ENCODE measurements at places on chromosomes 5 and 9.
A peak's percentile ranks its signal among the peaks of the same experiment; 100 is the strongest.

DNA sequence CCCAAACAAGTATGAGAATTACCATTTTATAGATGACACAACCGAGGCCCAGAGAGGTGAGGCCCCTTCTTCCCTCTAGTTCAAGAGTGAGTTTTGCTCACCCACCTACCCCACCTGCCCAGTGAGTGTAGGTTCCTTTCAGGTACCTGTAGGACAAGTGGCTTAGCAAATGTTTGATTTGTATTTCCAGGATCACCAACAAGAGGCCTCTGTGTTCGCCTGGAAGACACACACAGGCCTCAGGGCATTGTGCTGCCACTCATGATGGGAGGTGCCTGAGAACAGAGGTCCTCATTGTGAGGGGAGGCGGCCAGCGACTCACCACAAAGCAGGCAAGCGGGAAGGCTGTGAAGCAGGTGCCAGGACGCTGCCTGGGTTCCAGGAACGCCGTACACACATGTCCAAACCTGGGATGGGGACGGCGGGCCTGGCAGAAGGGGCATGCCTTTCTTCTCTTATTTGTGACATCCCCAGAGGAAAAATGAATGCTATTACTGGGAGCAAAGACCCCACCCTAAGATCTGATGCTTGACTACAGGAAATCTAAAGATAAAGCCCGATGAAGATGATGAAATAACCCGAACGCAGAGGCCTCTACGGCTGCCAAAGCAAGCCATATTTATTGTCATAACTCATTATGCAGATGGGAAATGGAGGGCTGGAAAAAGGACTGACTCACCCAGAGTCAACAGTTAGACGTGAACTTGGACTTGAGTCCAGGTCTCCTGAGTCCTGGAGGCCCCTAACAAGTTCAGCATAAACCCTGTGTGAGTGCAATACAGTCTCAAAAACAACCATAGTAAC is 60.2 kb upstream of the SLC25A51 start:
- DNase-seq = peak; percentile 85

DNA sequence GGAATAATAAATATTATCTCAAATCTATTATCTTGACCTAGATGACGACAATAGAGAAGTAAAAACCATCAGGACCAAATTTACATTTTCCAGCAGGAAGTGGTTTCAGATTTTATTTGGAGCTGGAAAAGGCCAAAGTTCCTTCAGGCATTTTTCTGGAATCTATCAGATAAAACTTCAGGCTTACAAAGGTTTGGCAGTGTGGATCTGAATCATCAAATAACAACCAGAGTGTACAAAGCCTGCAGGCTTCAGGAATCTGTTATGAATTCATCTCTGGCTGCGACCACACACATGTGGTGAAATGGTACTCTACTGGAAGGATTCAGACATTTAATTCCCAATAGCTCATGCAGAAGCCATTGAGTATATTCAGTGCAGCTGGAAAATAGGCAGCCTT is 726.4 kb upstream of the GRAMD2B start:
- peak; percentile 82 for DNase-seq

DNA sequence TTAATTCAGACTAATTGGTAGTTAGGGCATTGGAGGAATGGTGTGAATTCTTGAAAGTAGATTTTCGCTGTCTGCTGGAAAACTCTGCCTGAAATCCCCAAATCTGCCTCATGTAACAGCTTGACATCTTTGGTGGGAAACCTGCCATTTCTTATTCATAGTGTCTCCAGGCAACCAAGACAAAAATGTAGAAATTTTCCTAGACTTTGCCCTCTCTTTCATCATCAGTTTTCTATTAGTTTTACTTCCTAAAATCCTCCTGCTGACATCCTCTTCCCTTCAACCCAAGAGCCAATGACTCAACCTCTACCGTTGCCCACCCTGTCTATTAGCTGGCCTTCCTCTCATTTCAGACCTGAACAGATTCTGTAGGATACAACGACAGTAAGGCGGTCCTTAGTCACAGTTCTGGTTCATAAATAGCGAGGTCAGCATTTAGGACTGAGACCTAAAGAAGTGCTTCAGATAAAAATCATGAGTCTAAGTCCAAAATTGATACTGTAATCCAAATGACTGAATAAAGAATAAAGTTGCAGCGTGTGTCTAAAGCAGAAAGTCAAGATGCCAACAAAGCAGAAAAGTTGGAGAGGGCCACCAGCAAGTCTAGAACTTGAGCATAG is 133.9 kb downstream of the MUSK start:
- DNase-seq = peak; percentile 83

DNA sequence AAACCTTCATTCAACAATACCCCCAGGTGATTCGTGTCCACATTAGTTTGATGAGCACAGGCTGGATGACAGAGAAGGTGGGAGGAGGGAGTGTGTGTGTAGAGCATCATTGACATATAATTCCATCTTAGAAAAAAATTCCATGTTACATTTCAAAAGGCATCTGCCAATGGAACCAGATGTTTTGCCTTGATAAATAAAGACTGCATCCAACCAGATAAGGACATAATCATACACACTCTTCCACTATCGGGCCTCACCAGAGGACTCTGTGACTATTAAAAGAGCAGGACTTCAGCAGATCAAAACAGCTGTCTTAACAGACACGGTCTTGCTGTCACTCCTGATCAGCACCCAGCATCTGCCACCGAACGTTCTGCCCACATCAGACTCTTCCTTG is 96.4 kb upstream of the SPIN1 start:
- DNase-seq = no peak

DNA sequence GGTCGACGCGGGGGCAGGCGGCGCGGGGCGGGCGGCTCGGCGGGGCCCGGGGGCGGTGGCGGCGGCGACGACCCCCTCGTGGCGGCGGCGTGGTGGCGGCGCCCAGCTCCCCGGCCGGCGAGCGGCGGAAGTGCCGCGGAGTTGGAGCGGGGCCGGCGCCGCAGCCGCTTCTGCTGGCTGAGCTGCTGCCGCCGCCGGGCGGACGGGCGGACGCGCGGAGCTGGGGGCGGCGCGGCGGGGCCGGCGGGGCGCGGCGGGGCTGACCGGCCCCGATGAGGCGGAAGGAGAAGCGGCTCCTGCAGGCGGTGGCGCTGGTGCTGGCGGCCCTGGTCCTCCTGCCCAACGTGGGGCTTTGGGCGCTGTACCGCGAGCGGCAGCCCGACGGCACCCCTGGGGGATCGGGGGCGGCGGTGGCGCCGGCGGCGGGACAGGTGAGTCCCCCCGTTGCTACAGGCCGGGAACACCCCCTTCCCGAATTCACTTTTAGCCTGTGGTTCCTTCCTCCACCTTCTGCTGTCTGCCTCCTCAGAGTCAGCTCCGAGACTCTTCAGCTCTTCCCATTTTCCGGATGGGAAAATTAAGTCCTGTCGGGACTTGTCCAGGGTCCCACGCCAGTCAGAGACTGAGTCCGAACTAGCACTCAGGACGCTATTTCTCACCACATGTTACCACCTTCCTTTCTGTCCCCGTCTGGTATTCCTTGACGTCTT is at the start of gene GALNT10:
Gene GALNT10, plus strand, starts transcription at position 139 of the 710 bp plus-strand sequence. Its CDS starts 134 bp downstream, at position 273.
- peak; percentile 90 for DNase-seq

DNA sequence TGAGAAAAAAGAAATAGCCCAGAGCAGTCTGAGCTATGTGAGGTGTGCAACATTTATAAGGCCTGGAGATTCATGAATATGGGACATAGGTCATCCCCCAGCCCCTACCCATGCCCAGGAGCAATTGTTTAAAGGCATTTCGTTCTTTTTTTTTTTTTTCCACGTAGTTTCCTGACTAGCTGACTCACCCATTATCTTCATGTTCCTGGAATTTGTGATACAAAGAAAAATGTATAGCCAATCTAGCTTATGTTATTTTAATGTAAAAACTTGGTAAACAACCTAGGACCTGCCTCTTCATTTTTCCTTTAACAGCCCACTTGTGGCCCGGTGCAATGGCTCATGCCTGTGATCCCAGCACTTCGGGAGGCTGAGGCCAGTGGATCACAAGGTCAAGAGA is 81.3 kb downstream of the OSTF1 start:
- peak; percentile 47 for DNase-seq

- DNase-seq = peak; percentile 52
Measured at GRCh38 chr9:129121483-129121882, 10.3 kb downstream of the PTPA start.

GRCh38 chr5:129387944-129388343 is 72.2 kb upstream of the ADAMTS19 start:
- DNase-seq = no peak

GRCh38 chr5:57082441-57083067 is 91.3 kb upstream of the GPBP1 start:
- DNase-seq = peak; percentile 34

DNA sequence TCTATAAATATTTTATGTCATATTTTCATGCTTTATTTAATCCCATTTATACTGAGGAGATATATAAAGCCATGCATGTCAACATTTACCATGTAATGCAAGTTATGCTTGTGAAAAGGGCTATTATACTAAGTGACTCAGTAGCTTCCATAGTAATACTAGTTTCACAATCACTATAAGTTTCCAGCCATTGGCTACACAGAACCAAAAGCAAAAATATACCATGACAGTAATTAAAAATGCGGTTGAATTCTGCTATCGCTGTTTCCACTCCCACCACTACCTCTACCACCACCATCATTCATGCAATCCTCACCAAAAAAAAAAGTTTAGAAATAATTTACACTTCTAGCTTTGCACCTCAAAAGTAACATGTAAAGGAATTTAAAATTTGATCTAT is 60.2 kb downstream of the MLLT3 start:
- DNase-seq = peak; percentile 36

GRCh38 chr9:111348821-111349271 is 18.8 kb upstream of the OR2K2 start:
- DNase-seq = no peak

- peak; percentile 66 for DNase-seq
Measured at GRCh38 chr5:133831491-133832224, 136.8 kb downstream of the C5orf15 start.

GRCh38 chr5:6378766-6379103 is 388 bp upstream of the MED10 start:
- DNase-seq = no peak

- DNase-seq = no peak
Measured at GRCh38 chr5:126963822-126964375, 66.5 kb downstream of the MARCHF3 start.

DNA sequence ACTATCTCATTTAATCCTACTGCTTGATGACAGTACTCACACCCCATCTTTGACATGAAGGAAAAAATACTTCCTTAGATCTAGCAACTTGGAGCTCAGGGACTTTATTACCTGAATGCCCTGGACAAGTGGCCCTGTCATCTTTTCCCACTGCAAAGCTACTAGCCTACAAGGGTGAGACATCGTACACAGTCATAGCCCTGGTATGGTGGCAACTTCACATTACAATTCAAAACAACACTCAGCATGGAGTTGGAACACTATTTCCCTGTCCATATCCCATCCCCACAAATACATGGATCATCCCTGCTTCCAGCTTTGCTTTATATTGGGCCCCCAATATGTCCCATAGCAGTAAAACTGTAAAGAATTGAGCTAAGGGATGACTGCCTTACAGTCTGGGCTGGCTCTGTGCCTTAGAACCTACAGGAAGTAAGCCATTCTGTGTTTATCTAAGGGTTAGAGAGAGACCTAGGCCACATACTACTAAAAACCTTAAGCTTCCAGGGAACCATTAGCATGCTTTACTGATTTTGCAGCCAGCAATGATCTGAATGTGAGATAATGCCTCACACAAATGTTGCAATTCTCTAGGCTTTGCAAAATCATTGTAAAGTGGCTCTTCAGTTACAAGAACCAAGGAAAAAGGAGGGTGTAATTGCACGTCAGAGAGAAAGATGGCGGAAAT is 55.9 kb downstream of the OTULIN start:
- peak; percentile 84 for DNase-seq

- peak; percentile 29 for DNase-seq
Measured at GRCh38 chr9:118618084-118618483, 751.2 kb downstream of the BRINP1 start.

DNA sequence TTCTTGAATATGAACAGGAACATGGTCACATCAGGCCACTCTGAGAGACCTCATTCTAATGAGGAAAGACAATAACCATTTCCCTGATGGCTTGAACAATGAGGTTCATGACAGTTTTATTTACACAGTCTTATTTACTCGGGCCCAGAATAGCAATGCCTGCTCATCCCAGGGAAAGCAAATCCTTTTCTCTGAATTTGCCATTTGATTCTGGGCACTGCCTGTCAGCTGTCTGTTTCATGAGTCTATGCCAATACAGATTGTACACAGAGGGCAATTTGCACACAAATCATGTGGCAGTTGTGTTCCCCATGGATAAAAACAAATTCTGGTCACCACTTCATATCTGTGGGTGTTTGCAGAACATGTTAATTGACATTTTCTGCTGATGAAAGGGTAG is 492.5 kb downstream of the ACTL7B start:
- DNase-seq = no peak

- DNase-seq = peak; percentile 68
Measured at GRCh38 chr9:101601904-101602765, 7.4 kb upstream of the PPP3R2 start.

DNA sequence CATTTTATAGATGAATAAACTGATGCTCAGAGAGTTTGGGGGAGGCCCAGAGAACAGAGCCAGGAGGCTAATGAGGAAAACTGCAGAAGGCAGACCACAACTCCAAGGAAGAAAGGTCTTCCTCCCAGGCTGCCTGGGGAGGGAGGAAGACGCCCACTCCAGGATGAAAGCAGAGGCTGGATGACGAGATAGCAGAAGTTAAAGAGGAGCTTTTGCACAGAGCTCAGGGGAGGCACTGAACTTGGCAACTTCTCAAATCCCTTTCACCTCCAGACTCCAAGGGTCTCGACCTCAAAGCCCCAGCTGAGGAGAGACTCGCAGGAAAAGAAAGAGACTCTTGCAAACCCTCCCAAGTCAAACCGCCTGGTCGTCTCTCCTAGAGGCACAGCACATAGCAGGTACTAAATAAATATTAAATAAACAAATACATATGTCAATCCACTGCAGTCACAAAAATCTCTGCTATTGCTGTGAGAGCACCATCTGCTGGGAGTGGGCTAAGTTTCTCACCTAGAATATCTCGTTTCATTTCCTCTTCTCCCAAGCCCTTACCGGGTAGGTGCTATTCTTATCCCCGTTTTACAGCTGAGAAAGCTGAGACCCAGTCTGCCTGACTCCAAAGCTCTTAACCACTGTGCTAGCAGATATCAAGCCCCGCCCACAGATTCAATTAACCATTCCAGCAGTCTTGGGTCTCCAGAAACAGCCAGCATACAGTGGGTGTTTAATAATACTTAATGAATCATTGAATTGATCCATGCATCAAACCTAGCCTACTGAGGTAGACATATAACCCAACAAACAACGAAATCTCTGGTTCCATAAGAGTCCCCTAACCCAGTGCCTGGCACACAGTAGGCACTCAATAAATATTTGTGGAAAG is 97.8 kb upstream of the HAND1 start:
- no peak for DNase-seq

- no peak for DNase-seq
Measured at GRCh38 chr5:149580808-149581191, 498 bp upstream of the ARHGEF37 start.

- no peak for DNase-seq
Measured at GRCh38 chr5:76404223-76405211, 1.4 kb downstream of the IQGAP2 start.

GRCh38 chr9:92463984-92464383 is 18.3 kb downstream of the ASPN start:
- DNase-seq = peak; percentile 94

GRCh38 chr9:136329211-136329627 is 1.9 kb downstream of the GPSM1 start:
- DNase-seq = peak; percentile 57
